Activated CD8-positive, alpha-beta memory T cell treated with anti-CD3 and anti-CD28 coated beads, Interleukin-2, amount 10 ng/mL, durations not matched to agents 7 days and 5 days (primary cell): ENCODE measurements at places on chromosomes 7 and 10. TPM values are rescaled to one million over a fixed set of nuclear protein-coding genes. Genes with fewer than 3 reads are reported as not detected.

Gene FZD1
- not detected for total RNA-seq

Gene TRPV5
- not detected for total RNA-seq

Gene CLDN15
- 21.6 TPM for total RNA-seq

Gene ERVW-1
- total RNA-seq, result not detected

Gene MAT1A
- not detected for total RNA-seq

Gene NUTM2B
- 2.0 TPM for total RNA-seq

Gene LRIT1
- total RNA-seq, result not detected

Gene CCL24
- total RNA-seq, result not detected

Gene ARHGEF5
- total RNA-seq, result 5.6 TPM

Gene PAPOLB
- total RNA-seq, result not detected

Gene SGCE
- 3.2 TPM for total RNA-seq

Gene NODAL
- total RNA-seq, result not detected

Gene CYP2C18
- not detected for total RNA-seq

Gene CALML5
- total RNA-seq, result not detected

Gene CBLL1
- 32.2 TPM for total RNA-seq

Gene IGFBP1
- not detected for total RNA-seq
